Activated CD4-positive, alpha-beta T cell treated with anti-CD3 and anti-CD28 coated beads, Interleukin-2, amount 50 U/mL, for 1 hour (primary cell): ENCODE measurements at places on chromosomes 1 and 21.

DNA sequence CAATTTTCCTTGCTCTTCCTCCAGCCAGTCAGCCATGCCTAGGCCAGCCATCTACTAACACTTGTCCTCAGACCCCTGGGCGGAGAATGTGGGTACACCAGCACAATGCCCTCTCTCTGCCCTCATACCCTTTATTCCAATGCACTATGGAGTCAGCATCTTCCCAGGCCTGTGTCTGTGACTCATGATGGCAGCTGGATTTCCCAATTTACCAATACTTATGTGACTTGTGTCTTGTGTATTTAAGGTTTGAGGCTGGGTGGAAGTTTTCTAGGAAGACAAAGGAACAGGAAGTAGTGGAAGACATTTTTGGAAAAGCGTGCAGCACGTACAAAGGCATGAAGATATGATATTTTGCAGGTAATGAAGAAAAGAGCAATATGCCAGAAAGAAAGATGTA lies 114.3 kb downstream of the NMNAT2 start:
- DNase-seq: no peak

DNA sequence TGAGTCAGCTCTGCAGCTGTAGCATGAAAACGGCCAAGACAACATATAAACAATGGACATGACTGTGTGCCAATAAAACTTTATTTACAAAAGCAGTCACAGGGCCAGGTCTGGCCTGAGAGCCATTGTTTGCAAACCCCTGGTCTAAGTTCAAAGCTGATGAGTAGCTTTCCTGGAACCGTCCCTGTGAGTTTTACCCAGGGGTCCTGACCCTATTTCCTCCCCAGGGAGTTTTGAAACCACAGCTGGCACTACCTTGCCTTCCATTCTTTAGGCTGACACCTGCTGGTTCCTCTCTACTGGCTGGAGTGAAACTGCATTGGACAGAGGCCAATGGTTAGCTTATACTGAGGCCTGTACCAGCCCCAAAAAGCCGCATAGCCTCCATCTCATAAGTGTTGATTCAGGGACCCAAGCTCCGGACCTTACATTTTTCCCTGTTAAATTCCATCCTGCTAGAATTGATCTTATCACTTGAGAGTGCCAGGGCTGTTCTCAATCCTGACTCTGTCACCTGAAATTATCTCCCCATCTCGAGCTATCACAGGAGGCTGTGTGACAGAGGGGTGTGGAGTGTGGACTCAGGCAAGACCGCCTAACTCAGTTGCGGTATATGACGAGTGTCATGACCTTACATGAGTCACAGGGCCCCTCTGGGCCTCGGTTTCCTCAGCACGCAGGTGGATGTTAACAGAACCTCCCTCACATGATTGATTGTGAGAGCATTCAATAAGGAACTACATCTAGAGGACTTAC lies 343.6 kb downstream of the NPHP4 start:
- DNase-seq: no peak

- no peak for DNase-seq
Measured at GRCh38 chr1:76240316-76240715, 165.8 kb downstream of the ST6GALNAC3 start.

DNA sequence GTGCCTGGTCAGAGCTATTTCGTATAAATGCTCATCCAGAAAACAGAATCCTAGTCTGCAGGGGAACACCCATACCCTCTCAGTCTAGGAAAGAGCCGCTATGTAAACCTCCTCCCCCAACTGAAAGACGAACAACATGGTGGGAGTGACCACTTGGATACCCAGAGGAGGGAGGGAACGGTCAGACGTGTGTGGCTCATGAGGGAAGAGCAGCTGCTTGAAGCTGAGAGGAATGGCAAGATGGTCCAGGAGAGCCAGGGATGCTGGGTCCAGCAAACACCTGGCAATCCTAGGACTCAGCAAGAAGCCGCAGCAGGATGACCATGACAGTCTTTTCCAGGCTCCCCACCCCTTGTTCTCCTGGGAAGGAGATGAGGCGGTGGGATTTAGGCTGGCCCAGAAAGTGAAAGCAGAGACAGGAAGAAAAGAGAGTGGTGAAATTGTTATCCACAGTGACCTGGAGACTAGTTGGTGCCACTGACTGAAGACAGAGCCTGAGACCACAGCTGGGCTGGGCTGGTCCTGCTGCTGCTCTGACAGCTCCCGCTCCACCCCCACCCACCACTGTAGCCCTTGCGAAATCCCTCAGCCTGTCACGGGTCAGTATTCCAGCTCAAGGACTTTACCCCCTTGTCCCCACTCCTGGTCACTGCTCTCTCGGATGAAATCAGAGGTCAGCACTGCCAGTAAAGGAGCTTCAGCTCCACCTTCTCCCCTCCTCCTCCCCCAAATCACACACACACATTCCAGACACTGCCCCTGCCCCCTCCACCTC lies 3.6 kb downstream of the CERS2 start:
- DNase-seq: no peak

GRCh38 chr1:53929246-53929960 lies 16.1 kb downstream of the IFT25 start:
- no peak for DNase-seq

GRCh38 chr1:11492235-11492634 lies 13.3 kb downstream of the DISP3 start:
- DNase-seq: no peak

- DNase-seq: no peak
Measured at GRCh38 chr1:160743266-160743665, 4.2 kb downstream of the SLAMF7 start.

GRCh38 chr1:145771056-145771455 lies 51.8 kb downstream of the CD160 start:
- DNase-seq: no peak

GRCh38 chr1:103859721-103860120 lies 110.0 kb downstream of the AMY1C start:
- DNase-seq: no peak

DNA sequence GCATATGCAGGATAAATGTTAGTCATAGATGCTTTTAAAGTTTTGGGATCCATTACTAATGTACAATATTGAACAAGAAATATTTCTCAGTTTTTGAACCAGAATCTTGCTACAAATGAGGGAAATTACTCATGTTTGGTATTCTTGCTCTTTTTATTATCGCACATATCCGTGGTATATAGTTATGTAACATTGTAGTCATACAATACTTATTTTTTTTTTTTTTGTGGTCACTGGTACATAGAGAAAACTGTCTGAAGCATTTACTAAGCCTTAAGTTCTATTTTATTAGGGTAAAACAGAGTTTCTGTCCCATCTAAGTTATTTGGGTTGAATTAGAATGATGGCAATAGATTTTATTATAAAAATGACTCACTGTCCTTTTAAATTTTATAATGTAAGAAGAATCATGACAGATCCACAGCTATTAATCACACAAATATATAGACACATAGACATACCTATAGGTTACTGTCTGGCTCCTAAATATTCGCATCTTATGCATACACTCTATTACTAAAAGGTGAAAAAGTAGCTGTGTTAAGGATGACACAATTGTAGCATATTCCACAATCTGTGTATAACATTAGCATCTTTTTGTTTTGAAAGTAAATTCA lies 18.0 kb upstream of the PRKAA2 start:
- DNase-seq: no peak

DNA sequence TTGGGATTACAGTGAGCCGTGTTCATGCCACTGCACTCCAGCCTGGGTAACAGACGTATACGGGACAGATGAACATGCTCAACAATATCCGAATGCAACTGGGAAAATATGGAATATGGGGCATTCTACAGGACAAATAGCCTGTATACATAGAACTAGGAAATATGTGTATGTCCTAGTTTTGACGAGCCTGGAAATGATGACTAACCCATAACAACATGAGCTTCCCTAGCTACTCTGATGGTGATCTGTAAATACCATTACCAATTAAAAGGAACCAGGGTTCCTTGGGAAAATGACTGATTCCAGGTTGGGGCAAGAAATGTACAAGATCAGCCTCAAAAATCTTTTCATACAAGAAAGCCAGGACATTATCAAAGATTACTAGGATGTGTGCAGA lies 42.8 kb upstream of the ARTN start:
- no peak for DNase-seq

DNA sequence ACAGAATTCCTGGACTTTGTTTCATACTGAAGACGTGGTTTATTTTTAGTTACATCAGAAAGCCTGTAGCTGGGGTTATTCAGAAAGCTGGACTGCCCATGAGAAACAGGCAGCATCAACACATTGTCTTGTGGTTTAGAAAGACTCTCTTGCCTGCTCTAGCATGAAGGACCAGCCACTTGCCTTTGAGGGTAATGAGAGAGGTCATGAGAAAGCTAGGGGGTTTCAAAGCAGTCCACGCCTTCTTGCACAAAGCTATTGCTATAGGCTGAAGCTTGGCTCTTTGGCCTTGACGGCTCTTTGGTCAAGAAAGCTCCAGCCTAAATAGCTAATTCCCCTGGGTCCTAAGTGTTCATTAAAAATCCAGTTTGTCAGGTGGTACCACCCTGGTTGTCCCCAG lies 208.1 kb downstream of the PRDM2 start:
- DNase-seq: no peak

- no peak for DNase-seq
Measured at GRCh38 chr1:74729741-74730478, 2.9 kb downstream of the CRYZ start.

- DNase-seq: no peak
Measured at GRCh38 chr1:247269133-247269532, 13.3 kb downstream of the VN1R5 start.

DNA sequence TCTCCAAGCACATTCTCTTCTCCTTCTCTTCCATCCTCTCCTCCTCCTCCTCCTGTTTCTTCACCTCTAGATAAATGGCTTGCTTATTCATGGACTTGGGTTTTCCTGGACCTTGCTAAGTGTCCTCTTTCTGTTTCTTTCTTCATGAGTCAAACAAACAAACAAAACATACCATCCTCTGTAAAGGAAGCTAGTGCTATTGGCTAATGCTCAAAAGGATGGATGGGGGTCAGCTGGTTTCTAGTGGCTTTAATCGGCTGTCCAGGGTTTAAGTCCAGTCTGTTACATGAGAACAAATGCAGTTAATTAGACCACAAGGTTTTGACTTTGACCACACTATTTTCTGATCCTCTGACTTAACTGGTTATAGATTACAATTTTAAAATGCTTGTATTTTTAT lies 83.8 kb upstream of the TSPAN2 start:
- no peak for DNase-seq

DNA sequence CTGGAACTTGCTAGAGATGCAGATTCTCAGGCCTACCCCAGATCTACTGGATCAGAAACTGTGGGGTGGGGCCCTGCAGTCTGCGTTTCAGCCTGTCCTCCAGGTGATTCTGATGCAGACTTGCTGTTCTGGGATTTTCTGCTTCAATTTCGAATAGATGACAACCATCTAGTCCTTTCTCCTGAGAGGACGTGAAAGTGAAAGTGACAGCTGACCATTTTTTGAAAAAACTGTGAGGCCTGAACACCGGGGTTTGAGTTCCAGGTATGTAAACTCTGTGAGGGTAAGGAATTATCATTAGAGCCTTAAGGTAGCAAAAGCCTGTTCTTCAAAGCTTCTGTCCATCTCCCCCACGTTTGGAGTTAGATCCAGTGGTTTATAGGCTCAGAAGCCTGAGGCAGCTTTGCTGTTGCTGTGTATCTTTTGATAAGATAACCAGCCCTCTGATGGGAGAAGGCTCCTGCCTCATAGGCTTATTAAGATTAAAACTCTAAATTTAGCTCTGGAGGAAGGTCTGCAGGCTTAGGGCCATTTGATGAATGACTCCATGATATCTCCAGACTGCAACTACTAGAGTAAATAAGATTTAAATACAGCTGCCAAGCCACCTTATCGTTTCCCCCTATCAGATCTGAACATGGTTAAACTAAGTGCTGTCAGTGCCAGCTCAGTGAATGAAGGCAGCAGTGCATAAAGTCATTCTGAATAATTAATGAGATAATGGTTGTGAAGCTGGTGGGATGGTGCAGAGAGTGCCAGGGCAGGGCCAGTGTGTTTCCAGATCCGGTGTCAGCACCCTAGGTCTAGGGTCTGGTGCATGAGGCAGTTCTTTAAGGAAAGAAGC lies 335.2 kb downstream of the HHAT start:
- no peak for DNase-seq

DNA sequence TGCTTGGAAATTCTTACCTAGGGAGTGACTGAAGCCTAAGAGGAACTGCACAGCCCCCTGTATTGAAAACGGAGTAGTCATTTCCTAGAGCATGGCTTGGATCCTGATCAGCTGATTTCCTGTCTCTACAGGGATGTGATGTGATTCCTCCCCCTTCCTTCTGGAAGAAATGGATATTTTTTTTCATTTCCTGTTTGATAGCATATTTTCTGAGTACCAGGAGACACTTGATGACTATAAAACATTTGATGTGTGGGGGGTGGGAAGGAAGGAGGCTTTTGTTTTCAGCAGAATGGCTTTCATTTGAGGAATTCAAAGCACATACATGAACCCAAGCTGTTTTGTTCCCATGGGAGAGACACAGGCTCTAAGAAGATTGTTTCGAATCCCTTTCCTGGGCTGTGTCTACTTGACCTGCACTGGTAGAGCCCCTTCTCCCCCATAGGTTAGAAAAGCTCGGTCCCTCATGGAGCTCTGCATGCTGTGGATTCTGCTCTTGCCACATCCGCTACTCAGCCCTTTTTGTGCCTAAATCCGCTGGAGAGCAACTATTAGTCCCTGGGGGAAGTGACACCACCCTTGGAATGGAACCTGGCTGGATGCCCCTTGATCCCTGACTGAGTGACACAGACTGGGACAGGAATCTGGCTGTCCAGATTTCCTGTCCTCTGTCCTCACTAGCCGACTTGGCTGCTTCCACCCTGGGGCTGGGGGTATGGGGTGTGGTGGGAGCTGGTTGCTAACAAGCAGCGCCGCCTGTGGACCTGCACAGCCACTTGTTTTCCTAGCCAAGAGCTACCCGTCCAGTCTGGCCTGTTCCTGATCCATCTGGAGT lies 71.8 kb upstream of the MACF1 start:
- no peak for DNase-seq

DNA sequence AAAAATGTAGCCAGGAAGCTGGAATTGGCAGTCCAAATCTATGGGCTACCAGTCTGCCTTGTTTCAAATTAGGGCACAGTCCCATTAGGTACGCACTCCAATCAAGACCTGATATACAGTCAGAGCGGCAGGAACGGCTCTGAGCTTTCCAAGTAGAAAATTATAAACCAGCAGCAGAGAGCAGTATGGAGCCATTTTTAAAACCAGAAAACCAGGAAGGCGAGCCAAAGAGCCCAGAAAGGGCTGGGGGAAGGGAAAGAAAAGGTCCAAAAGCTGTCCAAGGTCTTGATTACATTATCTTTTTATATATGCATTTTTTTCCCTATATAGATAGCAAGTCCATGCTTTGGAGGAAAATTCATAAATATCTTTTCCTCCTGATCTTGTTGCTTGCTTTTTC lies 719.0 kb downstream of the RWDD3 start:
- DNase-seq: no peak
